ENCODE measurements at places on chromosomes 5 and 9.

GRCh38 chr5:164027738-164028137 lies 522.3 kb downstream of the MAT2B start:
- no peak for DNase-seq

DNA sequence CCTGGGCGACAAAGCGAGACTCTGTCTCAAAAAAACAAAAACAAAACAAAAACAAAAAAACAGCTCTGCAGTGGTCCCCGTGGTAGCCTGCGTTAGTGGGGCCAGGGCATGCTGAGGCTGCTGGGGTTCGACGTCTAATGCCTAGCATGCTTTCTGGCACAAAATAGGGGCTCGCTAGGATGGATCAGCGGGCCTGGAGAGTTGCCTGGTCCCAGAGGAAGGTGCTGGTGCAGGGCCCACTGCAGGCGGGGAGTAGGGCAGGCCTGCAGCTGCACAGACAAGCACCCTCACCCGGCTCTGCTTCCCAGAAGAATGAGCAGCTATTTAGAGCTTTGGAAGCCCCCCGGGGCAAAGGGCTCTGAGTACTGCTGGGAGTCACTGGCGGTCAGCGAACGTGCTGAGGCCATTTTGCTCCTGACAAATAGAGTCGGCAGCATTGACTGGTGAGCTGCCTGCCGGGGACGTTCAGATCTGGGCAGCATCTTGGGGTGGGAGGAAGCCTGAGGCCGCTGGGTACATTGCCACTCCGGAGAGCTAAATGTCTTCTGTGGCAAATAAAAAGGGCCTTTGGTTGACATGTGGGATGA lies 126.7 kb downstream of the OLFM1 start:
- DNase-seq: no peak

DNA sequence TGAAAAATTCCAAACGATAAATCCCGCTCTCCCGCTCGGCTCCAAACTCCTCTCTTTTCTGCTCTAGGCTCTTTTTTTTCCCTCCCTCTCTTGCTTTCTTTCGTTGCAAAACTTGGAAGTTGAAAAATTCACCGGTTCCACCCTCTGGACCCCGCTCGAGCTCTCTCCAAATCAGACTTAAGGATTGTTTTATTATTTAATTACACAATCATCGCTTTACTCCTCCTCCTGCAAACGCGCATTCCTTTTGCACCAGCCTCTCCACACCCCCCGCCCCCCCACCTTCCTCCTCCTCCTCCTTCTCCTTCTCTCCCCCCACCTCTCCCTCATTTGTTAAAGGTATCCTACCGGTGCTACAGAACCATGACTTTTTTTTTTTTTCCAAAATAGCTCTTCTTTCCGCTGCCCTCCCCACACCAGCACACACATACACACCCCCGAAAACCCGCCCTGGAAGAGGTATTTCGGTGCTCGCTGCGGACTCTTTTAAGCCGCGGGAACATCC lies 535 bp upstream of the NFIB start:
- peak; percentile 82 for DNase-seq

DNA sequence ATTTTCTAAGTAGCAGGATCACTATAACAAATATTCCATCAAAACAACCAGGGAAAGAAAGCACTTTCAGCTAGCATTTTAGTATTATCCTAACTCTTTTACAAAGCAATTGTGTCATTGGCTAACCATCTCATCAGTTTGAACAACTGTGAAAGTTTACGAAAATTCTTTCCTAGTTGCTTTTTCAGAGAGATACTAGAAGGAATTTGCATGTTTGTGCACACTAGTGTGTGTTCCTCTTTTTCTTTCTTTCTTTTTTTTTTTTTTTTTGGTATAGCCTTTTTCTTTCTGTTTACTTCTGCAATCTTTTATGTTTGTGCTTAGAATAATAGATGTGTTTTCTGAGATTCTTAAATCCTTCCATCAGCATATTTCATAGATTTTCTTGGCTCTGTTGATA lies 124.7 kb upstream of the SEMA6A start:
- DNase-seq: no peak

DNA sequence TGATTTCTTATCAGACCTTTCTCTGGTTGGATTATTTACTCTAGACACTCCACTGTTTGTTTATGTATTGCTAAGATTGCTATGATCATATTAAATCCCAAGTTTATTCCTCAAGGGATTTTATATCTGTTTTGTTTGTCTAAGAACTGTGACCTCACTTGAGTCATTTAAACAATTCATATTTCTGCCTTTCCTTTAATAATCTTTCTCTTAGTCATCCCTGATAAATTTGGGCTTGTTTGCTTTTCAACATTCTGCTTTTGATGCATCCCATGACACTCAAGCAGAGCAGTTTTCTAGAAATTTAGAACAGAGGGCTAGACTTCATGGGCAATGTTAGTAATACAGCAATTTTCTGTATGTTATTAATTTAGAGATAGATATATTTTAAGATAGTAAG lies 231.6 kb upstream of the TNC start:
- no peak for DNase-seq

- DNase-seq: no peak
Observed at GRCh38 chr5:99808657-99809230, 726.4 kb upstream of the FAM174A start.

GRCh38 chr9:77710965-77711648 lies 63.0 kb upstream of the GNA14 start:
- DNase-seq: no peak

- DNase-seq: no peak
Observed at GRCh38 chr5:133618141-133618540, 5.8 kb upstream of the FSTL4 start.

DNA sequence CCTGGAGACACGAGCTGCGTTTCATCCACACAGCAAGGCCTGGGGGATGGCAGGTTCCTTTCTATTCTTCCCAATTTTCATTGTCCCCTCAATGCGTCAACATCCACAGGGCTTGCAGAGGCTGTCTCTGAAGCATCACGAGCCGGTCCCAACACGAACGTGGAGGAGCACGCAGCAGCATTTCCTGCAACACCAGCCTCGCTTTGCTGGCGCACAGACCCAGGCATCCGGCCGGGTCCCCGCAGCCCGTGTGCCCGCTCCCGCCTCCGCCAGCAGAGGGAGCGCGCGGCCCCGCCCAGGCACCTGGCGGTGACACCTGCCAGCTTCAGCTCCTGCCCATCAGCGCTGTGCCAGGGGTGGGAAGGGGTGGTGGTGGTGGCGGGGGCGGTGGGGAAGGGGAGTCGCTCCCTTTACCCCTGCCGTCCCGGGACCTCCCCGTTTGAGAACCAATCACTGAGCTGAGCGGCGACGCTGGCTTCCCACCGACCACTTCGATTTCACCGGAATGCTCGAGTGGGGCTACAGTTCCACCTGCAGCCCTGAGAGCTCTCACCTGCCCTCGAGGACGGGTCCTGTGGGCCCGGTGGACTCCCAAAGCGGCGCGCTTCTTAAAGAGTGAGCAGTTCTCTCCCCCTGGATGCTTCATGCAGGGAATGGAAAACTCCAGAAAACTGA lies 464.5 kb downstream of the ICE1 start:
- DNase-seq: peak; percentile 37

- peak; percentile 4 for DNase-seq
Observed at GRCh38 chr5:96752341-96753016, 55.3 kb downstream of the ERAP1 start.

GRCh38 chr5:126998201-126998631 lies 32.1 kb downstream of the MARCHF3 start:
- no peak for DNase-seq

DNA sequence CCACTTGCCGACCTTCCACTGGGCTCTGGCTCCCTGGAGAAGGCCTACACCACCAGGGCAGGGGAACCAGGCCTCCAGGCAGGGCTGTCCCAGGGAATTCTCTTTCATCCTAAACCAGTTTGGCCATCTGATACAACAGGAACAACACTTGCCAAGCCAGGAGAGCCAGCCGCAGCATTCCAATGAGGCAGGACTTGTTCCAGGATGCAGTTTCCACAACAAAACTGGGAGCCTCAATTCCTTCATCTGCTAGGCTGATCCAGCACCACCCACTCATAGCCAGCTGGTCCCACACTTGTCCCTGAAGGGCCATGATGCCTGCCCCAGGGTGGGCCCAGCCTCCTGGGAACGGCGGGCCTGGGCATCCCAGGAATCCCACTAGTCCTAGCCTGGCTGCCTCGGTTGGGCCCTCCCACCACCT lies 26.0 kb downstream of the BICD2 start:
- DNase-seq: no peak

DNA sequence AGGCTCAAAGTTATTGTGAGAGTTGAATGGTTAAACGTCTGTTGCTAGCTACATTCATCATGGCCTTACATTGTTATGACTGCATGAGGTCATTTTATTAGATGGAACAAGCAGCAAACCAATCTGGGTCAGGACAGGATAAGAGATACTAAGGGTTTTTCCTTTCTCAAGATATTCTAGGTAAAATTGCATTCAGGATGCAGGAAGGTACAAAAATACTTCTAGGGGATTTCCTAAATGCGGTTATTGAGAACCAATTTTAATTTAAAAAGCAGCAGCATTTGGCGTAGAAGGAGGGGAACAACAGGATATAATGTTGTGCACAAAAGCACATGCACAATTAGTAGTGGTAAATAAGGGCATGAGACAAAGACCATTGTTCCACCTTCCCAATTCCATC lies 39.2 kb upstream of the LURAP1L start:
- no peak for DNase-seq

DNA sequence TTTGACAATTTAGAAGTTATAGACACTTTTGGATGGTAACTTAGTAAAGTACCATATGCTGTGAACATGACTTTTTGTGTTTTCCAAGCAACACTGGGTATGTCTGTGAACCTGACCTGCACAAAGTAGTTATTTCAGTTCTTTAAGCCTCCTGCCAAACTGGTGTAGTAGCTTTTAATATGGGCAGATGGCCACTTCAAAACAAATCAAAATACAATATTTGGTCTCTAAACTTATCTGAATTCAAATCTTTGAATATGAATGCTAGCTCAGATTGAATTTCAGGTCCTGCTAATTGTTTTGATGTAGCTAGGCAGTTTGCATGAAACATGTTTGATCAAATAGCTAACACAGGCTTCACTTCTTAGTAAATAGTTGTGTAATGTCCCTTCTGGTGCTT lies 1176.7 kb upstream of the CDH9 start:
- DNase-seq: no peak

DNA sequence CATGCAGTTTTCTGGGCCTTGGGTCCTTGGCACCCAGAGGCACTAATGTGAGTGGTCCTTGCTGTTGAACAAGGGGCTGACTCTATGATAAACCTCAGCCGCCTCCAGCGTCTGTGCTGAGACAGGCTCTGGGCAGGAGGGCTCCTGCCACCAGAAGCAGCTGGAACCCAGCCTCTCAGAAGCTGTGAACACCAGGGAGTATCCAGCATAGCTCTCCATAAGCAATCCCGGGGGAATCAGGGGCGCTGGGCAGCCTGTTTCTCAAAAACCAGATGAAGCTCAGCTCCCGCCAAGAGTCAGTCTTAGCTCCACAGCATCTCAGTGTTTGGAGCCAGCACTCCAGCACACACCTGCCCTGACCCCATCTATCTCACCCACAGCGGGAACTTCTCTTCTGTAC lies 170.2 kb downstream of the HSPA4 start:
- DNase-seq: no peak

- DNase-seq: no peak
Observed at GRCh38 chr5:32559921-32560320, 25.4 kb upstream of the SUB1 start.
